ENCODE measurements at places on chromosomes 12 and 14.

DNA sequence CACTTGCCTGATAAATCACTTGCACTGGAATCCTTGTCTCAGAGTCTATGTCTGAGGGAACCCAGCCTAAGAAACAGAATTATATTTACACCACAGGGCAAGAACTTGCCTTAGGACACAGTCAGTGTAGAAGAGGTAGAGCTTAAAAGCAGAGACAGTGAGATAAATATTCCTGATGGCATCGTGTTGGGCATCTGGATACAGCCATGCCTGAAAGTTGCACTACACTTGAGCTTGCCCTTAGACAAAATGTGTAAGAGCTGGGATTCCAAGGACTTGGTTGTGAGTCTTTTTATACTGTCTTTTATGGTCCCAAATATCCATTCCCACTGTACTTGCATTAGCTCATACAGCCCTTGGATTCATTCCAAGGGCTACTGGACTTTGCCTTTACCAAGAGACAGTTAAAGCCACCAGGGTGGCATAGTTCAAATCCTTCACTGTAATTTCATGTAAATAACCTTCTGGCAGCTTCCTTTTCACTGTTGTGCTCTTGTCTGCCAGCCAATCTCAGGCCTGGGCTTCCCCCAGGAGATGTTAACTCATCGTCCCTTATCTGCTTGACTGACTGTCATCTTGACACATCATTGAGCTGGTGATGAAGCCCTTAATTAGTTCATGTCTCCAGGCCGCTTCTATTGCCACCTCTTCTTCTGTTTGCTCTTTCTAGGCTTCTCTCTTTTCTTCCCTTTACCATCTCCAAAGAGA is 577.9 kb upstream of the TBX3 start:
- no peak for DNase-seq

- DNase-seq: no peak
These were observed 185.8 kb downstream of the SLC15A4 start for GRCh38 chr12:128637642-128638606.

DNA sequence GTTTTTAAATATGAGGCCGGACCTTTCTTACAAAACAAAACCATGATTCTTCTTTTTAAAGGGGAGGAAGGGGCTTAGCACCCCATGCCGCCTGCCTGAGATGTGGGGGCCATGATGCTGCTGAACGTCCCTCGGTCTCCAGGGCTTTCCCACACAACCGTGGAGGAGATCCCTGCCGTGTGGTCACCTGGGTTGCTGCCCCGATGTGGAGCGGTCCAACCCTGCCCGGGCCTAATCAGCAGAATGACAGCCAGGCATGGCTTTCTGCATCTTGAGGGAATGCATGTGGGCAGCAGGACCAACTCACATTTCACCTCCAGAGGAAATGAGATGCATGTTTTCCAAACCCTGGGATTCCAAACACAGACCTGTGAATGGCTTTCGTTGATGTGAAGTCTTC is 48.9 kb upstream of the C14orf180 start:
- no peak for DNase-seq

DNA sequence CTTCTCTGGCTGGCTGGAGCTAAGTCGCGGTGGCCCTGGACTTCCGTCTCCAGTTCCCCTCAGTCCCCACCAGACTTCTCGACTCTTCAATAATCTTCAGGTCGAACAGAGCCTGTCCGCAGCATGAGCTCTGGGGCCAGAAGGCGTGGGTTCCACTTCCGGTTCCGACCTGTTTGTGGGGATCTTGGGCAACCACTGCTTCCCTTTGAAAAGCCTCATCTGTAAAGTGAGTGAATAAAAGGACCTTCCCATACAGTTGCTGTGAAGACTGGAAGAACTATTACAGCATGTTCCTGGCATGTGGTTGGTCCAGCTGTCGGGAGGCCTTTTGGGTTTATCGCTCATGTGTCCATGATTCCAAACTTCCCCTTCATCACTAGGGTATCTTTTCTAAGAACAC is 19.4 kb downstream of the ADGRD1 start:
- no peak for DNase-seq

DNA sequence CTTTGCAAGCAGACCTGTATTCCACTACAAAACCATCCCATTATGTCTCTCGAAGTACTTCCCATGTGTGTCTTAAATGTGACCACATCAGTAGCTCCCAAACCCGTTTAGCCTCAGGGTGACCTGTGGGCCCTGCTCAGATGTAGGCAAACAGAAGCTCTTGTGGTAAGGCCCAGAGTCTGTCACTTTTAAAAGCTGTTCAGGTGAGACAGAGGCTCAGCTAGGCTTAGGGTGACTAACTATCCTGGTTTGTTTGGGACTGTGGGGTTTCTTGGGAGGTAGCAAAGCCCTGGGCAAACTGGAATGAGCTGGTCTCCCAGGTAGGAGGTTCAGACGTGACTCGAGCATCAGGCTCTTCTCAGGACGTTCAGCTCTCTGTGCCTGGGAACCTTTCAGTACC is 64.5 kb upstream of the VASH1 start:
- no peak for DNase-seq

DNA sequence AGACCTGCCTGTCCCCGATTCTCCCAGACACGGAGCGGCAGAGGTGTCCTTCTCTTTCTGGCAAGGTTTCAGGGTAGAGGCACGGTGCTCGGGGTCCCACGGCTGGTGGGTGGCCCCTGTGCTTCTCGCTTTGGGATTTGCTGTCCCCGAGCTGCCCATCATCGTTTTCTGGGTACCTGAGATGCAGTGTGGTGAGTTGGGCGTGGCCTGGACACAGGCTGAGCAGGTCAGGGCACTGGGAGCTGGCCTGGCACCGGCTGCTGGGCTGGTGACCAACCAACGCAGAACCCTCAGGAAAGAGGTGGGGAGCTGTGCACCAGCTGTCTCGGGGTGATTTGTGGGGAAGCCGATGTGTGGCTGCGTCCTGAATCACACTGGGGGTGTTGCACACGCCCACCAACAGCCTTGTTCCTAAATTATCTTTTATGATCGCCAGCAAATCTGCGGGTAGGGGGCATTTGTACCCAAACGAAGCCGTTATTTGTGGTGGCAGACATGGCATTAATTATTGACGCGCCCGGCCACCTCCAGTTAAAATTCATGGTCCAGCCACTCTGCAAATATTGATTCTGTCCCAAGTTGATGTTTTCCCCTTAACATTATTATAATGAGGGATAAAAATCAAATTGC is 61.0 kb downstream of the KIF26A start:
- DNase-seq: no peak

GRCh38 chr14:78491048-78491447 is 320.9 kb downstream of the NRXN3 start:
- DNase-seq: no peak

DNA sequence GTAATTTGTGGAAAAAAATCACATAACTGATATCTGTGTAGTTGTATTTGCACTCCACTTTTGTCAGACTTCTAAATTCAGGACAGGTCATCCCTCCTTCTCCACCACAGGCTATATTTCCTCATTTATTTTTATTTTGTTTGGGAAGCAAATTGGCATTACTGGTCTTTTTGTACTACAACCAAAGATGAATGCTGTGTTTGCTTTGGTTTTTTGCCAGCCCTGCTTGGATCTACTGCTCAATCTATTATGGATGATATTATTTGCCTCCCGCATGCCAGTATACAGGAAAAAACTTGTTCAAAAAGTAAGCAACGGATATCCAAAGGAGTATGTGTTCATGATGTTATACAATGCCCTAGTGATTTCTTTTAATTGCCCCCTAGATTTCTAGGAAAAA is 948.8 kb downstream of the TRHDE start:
- DNase-seq: no peak

DNA sequence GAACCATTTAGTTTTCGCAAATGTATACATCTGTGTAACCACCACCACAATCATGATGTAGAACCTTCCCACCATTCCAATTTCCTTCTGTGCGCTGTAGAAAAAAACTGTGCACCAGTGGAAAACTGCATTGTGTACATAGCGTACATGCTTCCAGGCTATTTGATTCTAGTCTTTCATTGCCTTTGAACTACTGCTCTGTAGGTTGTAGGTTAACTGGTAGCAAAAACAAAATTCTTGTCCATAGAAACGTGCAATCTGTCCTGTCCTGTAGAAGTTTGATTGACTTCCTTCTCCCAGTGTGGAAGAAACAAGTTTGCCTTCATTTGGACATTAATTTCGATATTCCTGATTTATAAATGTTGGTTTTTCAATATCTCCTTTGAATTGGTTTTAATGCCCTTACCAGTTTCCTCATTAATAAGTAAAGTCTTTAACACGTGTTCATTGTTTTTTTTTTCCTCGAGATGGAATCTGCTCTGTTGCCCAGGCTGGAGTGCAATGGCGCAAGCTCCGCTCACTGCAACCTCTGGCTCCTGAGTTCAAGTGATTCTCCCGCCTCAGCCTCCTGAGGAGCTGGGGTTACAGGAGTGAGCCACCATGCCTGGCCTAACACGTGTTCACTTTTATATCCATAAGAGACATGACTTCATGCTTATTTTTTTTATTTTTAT is 3.6 kb upstream of the ISM2 start:
- no peak for DNase-seq

- DNase-seq: no peak
These were observed 2.0 kb upstream of the PCNX1 start for GRCh38 chr14:70905301-70905700.

DNA sequence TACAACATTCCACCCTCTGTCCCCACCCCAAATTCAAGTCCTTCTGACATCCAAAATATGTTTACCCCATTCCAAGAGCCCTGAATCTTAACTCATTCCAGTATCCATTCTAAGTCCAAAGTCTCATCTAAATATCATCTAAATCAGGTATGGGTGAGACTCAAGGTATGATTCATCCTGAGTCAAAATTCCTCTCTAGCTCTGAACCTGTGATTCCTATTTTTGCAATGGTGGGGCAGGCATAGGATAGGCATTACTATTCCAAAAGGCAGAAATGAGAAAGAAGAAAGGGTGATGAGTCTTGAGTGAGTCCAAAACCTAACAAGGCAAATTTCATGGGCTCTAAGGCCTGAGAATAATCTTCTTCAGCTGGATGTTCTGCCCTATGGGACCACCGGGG is 140.3 kb upstream of the FAR2 start:
- DNase-seq: peak; percentile 11

GRCh38 chr12:117590999-117591398 is 229.6 kb upstream of the NOS1 start:
- no peak for DNase-seq

- no peak for DNase-seq
These were observed 14.2 kb downstream of the IQSEC3 start for GRCh38 chr12:80681-81190.

GRCh38 chr14:87934185-87934584 is 58.8 kb downstream of the GALC start:
- DNase-seq: no peak

DNA sequence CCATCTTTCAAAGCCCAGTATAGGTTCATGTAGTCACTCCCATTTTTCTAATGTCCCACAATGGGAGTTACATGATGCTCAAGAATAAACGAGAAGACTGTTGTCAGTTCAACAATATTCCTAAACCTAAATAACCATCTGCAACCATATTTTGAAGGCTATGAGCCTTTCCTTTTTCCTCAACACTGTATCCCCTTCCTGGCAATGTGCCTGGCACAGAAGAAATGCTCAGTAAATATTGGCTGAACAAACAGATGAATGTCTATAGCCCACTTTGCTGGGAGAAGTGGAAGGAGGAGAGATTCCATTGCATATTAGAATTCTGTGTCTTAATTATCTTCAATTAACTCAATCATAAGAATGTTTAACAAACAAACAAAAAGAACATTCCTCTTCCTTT is 6.1 kb downstream of the ARMH4 start:
- DNase-seq: no peak

- DNase-seq: no peak
These were observed at the start of gene MYO1A for GRCh38 chr12:57049890-57050289. Gene MYO1A (minus strand): TSS chr12:57050129. CDS start chr12:57048323, 1,806 bp downstream.

DNA sequence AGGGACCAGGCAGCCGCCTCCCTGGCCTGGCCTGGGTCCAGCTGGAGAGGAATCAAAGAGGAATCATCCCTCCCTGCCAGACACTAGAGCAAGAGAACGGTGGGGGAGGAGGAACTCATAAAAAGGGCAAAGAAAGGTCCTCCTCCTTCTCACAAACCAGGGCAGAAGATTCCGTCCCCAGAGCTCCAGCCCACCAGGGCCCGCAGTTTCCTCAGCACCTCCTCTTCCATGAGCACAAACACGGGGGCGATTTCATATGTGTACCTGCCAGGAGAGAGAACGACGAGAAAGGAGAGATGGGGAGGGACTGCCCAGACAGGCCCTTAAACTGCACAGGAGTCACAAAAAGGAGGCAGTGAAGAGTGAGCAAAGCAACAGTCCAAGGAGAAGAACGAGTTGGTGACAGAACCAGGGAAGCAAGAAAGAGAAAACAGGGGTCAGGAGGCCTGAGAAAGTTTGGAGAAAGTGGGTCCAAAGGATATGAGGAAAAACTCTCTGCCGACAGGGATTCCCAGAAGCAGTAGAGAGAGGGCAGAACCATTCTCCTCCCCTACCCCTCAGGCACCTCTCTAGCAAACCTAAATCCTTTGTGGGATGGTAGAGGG is 8.7 kb upstream of the ZNF740 start:
- no peak for DNase-seq

DNA sequence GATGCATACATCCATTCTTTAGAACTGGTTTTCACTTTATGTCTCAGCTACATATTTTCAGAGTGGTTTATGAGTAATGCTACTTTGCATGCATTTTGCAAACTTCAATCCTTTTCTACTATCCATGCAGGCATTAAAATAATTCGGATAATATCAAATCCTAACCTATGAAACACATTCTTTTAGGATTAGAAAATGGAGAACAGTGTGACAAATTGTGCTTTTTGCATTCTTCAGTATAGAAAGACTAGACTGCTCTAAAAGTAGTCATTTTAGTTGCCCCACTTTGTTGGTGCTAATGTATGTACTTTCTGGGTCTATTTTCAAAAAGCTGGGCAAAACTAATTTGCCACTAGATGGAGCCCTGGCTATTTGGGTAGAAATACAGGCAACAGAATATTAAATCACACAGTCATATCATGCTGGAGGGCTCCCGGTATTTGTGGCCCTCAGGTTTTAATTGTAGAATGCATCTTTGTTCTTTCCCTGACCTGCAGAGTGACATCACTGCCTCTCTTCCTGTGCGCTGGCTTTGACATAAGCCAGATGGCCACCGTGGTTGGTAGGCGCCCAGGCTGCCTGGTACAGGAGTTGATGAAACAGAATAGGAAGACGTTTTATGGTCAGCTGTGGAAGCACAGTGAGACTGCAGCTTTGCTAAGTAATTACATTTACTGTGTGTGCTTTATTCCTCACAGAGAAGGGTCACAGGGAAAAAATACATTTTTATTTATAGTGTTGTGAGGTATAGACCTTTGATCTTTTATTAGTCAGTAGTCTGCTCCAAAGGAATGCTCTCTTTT is 28.1 kb downstream of the MSRB3 start:
- no peak for DNase-seq

GRCh38 chr14:93645200-93645599 is 143.1 kb downstream of the PRIMA1 start:
- DNase-seq: no peak

GRCh38 chr14:62079038-62079437 is 316.8 kb downstream of the SNAPC1 start:
- no peak for DNase-seq

DNA sequence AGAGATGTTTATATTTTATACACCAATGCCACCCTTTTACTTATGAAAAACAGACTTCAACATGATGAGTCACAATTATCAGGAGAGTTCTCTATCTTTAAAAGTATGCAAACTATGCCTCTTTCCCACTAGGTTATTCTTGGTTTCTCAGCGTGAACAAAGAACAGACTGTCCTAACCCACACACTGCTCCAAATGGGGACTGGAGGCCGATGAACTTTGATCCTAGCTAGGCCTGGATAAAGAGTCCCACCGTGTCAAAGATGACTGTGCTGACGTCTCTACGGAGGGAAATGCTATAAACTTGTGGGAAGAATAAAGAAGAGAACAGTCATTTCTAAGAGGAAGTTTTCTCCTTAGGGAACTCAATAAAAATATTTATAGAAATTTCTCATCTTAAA is 160.1 kb downstream of the EPS8 start:
- DNase-seq: no peak
